ENCODE measurements at places on chromosomes 2 and 18. TPM values are rescaled to one million over a fixed set of nuclear protein-coding genes. Genes with fewer than 3 reads are reported as not detected.
A peak's percentile ranks its signal among the peaks of the same experiment; 100 is the strongest.

- no peaks in the 10 kb centered on the region for H3K36me3 ChIP-seq
- no peaks in the 10 kb centered on the region for H3K4me1 ChIP-seq
- H3K27ac ChIP-seq, result no peak overlapping the region
- no peak for DNase-seq
Observed at GRCh38 chr2:190802626-190803209, 77.9 kb upstream of the GLS start.

HOXD12 gene
- not detected for total RNA-seq

DNA sequence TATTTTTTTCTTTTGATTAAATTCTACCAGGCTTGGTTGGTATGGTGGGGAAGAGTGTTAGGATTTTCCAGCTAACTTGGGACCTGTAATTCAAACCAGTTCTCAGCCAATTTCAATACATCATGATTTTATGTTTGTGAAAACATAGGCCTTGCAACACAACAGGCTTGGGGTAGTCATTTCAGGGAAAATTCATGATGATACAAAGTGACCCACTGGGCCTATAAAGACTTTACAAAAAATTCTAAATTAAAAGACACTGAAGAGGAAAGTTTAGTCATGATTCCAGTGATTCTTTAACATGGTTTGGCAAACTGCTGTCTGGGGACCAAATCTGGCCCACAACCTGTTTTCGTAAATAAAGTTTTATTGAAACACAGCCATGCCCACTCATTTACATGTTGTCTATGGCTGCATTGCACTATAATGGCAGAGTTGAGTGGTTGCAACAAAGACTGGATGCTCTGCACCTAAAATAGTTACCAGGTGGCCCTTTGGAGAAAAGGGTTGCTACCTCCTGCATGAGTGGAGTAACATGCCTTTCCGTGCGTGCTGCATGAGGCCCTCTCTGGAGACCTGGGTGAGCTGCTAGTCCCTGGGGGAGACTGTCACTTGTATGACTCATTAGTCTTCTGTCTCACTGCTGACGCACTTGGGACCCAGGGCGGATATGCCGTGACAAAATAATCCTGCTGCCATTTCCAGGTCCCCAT lies 73.6 kb downstream of the NPAS2 start:
- no peak for DNase-seq
- H3K27me3 ChIP-seq, result no peaks in the 10 kb centered on the region
- H3K4me1 ChIP-seq, result peaks cover 8% of the 10 kb centered on the region
- H3K4me3 ChIP-seq, result no peak overlapping the region
- H3K27ac ChIP-seq, result no peak overlapping the region
- H3K36me3 ChIP-seq, result no peaks in the 10 kb centered on the region

GRCh38 chr2:128058114-128058513 lies 30.3 kb upstream of the SAP130 start:
- no peak for DNase-seq
- H3K27me3 ChIP-seq, result no peaks in the 10 kb centered on the region
- no peaks in the 10 kb centered on the region for H3K4me1 ChIP-seq
- H3K36me3 ChIP-seq, result no peaks in the 10 kb centered on the region

DNA sequence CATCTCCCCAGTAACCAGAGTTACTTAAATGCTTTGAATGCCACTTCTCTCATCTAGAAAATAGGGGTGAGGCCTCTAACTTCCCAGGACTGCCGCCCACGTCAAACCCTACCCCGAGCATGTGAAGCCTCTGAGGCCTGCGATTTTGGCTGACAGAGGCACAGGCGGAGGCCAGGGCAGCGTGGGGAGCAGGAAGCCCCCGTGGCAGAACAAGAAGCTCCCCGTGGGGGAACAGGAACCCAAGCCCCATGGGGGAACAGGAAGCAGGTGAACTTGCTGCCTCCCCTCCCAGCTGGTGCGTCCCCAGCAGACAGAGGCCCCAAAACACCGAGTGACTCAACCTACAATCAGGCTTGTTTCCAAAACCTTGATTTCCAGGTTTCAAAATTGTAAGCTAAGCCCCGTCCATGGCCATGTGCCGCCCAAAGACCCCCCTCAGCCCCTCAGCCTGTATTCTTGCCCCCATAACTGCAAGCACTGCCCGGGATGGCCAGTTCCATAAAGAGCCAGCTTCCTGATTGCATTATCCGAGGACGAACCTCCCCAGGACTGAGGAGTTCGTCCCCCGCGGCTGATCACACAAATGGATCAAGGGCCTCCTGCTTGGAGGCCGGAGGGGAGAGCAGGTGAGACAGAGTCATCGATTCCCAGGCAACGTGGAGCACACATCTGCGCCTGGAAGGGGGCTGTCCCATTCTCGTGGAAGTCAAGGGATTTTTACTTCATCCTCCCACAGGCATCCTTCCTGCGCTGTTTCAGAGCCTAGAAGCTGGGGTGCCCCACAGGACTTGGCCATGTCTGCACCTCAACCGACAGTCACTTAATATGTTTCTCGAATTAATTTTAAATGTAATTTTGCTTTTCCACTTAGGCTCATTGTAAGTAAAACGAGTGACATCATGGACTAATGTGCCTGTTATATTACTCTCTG lies 36.3 kb upstream of the CTDP1 start:
- no peak overlapping the region for H3K27ac ChIP-seq
- H3K4me1 ChIP-seq, result peaks cover 21% of the 10 kb centered on the region
- H3K36me3 ChIP-seq, result no peaks in the 10 kb centered on the region
- H3K27me3 ChIP-seq, result peaks cover 12% of the 10 kb centered on the region
- peak; percentile 72 for DNase-seq

All from lower lobe of right lung (tissue), 2 donors.